Sigmoid colon (tissue), 7 donors: ENCODE measurements at places on chromosomes 16 and 17. TPM values are rescaled to one million over a fixed set of nuclear protein-coding genes. Genes with fewer than 3 reads are reported as not detected.

GRCh38 chr16:1208239-1208830 lies 16.7 kb downstream of the TPSG1 start:
- no peak for DNase-seq

SHISA6 gene
- total RNA-seq = 0.36 TPM

- DNase-seq = no peak
Observed at GRCh38 chr16:46900455-46901235, 16.5 kb downstream of the GPT2 start.

DNA sequence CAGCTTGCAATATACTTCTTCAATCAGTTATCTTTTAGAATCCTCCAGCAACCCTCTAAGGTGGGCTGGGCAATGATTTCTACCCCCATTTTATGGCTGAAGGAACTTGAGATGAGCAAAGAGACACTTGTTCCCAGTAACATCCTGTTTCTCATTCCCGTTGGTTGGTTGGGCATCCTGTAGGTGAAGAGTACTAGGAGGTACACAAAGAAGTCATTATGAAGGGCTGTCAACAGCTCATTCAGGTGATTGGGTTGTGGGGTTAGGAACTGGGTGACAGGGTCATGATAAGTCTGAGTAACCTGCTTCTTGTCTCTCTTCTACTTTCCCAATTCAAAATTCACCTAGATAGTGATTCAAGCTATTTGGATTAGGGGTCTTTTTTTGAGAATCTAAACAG lies 76.5 kb downstream of the MMD start:
- no peak for DNase-seq

DNA sequence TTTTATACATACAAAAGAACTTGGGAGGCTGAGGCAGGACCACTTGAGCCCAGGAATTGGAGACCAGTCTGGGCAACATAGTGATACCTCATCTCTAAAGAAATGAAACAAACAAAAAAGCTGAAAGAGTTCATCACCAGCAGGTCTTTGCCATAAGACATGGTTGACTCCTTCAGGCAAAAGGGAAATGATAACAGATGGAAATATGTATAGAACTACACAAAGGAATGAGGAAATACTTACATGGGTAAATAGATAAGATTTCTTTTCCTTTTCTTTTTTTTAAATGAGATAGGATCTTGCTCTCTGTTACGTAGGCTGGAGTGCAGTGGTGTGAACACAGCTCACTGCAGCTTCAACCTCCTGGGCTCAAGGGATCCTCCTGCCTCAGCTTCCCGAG lies 165.3 kb downstream of the PARN start:
- no peak for DNase-seq

GRCh38 chr16:3023415-3023668 lies 400 bp downstream of the HCFC1R1 start:
- no peak for DNase-seq

GRCh38 chr16:58848662-58849002 lies 114.5 kb upstream of the GOT2 start:
- DNase-seq = no peak

DNA sequence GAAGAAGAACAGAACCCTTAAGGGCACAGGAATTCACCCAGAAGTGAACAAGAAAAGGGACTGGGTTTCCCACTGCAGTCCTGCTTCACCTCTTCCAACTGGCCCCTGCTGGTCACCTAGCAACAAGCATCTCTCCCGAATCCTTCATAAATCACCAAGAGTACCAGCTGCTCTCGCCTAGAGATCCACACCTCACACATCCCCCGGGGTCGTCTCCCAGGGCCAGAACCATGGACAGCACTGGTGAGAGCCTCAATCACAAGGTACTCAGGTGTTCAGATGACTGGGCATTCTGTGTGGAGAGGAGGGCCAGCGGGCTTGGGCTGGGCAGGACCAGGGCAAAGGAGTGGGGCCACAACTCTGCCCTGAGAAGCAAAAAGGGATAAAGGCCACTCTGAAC lies 65.9 kb downstream of the CCT6B start:
- no peak for DNase-seq

DNA sequence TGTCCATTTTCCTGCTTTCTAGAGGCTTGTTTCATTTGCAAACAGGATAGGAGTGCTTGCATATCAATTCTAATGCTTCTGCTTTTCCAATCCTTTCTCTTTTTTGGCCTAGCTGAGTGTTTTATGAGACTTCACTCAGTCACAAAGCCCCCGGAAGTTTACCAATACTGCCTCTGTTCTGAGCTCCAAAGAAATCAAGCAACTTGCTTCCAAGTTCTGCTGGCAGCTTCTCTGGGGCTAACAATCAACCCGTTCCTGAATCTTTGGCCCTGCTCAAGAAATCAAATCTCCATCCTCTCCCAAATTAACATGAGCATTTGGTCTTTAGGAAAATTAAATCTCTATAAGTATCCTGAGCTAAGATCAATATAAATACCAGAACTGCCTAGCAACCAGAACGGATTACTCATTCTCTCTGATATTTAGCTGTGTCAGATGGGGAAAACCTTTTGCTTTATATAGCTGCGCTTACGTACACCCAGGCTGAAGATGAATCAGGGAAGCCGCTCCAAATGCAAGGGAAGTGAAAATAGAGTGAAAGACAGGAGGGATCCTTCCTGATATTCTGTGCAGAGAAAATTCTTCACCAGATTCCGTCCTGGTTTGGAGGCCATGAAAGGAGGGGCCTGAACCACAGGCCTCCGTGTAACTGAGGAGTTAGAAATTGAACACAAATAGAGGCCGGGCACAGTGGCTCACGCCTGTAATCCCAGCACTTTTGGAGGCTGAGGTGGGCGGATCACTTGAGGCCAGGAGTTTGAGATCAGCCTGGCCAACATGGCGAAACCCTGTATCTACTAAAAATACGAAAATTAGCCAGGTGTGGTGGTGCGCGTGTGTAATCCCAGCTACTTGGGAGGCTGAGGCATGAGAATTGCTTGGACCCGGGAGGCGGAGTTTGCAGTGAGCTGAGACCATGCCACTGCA lies 23.3 kb upstream of the GRB2 start:
- no peak for DNase-seq

GRCh38 chr17:10105513-10106001 lies 92.8 kb downstream of the GAS7 start:
- peak; percentile 93 for DNase-seq

FLYWCH2 gene
- total RNA-seq = 60.1 TPM

LSM12 gene
- 33.8 TPM for total RNA-seq

SCARF1 gene
- total RNA-seq = 10.2 TPM

- DNase-seq = no peak
Observed at GRCh38 chr17:81153340-81153803, 11.9 kb upstream of the PVALEF start.

SLC47A1 gene
- 0.83 TPM for total RNA-seq

TNFRSF13B gene
- total RNA-seq = not detected

DNA sequence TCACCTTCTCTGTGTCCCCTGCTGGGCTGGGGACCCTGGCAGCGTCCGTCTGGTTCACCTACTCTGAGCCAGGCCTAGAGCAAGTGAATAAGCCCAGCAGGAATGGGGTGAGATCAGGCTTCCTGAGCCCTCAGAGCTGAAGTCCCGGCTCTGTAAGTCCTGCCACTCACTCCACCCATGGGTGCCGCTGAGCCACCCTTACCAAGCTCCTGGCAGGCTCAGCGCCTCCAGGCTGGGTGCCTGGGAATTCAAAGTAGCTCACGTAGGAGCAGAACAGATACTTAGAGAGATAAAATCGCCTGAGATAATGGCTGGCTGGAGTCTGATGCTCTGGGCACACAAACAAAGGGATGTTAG lies 9.8 kb upstream of the LASP1NB start:
- DNase-seq = peak; percentile 22

GRCh38 chr16:51524070-51524469 lies 373.0 kb upstream of the SALL1 start:
- no peak for DNase-seq

GRCh38 chr17:63550817-63551639 lies 751 bp downstream of the DCAF7 start:
- no peak for DNase-seq

HSPB9 gene
- total RNA-seq = 0.49 TPM

GGT6 gene
- total RNA-seq = 3.0 TPM

GRCh38 chr17:72498364-72499210 lies 377.8 kb downstream of the SOX9 start:
- DNase-seq = no peak

DNA sequence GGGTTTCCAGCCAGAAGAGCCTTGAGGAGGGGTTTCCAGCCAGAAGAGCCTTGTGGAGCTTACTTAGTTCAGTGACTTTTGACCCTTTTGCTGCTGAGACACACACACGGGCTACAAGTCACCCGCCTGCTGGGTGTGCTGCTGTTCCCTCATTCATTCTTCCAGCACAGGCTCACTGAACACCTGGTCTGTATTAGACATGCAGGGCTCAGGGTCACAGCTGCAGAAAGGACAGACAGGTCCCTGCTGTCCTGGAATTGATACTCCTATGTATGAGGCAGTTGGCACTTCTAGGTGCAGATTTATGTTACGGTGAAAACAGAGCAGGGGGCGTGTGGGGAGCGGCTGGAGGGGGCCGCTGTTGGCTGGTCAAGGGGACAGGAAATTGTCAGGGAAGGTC lies 6.8 kb downstream of the CACNG4 start:
- no peak for DNase-seq

GPR179 gene
- under 0.01 TPM for total RNA-seq

PRSS22 gene
- not detected for total RNA-seq
